Aorta (tissue), 5 donors: ENCODE measurements at places on chromosomes 16 and 17. TPM values are rescaled to one million over a fixed set of nuclear protein-coding genes. Genes with fewer than 3 reads are reported as not detected.

DNA sequence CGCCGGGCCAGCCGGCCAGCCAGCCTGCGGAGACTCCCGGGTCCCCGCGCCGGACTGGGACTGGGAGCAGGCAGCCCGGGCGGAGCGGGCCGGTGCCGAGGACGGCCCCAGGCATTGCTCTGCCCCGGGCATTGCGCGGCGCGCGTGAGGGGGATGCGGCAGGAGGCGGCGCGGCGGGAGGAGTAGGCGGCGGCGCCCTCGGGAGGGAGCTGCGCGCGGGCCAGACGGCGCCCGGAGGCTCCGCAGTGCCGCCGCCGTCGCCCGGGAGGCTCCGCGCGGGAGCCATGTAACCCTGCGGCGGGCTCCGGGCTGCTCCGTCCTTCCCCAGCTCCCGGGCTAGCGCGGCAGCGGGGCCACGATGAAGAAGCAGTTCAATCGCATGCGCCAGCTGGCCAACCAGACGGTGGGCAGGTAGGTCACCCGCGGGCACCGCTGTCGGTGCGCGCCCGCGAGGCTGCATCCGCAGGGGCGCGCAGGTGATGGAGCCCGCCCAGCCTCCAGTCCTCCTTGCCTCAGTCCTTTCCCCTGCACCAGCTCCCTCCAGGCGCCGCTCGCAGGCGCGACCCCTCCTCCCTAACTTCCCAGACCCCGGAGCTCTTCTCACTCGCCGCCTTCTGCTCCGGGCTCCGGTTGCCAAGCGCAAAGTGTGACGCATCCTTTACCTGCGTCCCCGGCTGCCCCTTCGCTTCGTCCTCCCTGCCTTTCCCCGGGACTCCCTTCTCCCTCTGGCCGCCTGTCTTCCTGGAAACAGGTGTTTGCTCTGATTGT, at the start of gene ARHGAP44:
TSS of gene ARHGAP44 (plus strand) at position 18 of the 768 bp plus-strand sequence. CDS start at position 359, 341 bp downstream.
- H3K27ac ChIP-seq, result peak within 1 kb of the TSS; percentile 61
- H3K4me3 ChIP-seq, result peak within 1 kb of the TSS; percentile 86
- no peaks in the 10 kb centered on the region for H3K27me3 ChIP-seq
- H3K4me1 ChIP-seq, result no peaks in the 10 kb centered on the region
- H3K36me3 ChIP-seq, result no peaks in the 10 kb centered on the region
- peak; percentile 74 for DNase-seq

The TLCD2 gene
- polyA plus RNA-seq, result 3.5 TPM

The PIK3R6 gene
- polyA plus RNA-seq, result 0.75 TPM

DNA sequence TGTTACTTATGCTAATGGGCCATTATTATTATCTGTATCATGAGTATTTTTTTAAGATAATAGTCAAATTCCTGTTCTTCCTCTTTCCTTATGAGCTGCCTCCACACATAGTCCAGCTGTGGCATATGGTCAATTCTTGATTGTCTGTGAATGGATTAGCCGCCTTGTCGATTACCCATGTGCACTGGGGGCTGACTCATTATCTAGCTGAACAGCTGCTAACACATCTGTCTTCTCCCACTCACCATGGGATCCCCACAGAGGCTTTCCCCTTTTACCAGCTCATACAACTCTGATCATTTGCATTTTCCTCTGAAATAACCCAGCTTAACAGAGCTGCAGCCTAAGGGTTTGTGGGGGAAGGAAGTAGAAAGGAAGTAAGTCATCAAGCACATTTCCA, 915.0 kb downstream of the CDH11 start:
- H3K4me1 ChIP-seq, result peaks cover 2% of the 10 kb centered on the region
- H3K36me3 ChIP-seq, result no peaks in the 10 kb centered on the region
- no peak overlapping the region for H3K27ac ChIP-seq
- H3K27me3 ChIP-seq, result no peaks in the 10 kb centered on the region

The ICAM2 gene
- 9.7 TPM for polyA plus RNA-seq

DNA sequence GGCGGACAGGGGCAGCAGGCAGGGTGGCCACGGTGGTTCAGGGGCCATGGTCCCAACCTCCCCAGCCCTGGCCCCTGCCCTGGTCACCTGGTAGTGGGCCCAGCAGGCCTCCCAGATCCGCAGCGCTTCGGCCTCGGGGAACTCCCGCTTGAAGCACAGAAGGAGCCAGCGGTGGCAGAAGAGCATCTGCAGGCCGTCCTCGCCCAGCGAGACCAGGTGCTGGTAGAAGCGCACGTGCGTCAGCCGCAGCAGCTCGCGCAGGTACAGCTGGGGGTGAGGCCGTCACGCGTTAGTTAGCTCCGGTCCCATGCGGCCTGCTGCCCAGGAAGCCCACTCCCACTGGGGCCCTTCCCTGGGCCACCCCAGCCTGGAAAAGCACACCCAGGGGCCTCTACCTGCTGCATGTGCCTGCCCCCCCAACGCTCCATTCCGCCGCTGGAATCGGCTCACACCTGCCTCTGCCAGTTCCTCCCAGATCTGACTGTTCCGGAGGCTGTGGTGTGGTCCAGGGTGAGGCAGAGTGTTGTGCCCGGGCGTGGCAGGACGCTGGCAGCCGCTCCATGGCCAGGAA, 90.8 kb downstream of the TBC1D16 start:
- H3K36me3 ChIP-seq, result peaks cover under 1% of the 10 kb centered on the region
- no peaks in the 10 kb centered on the region for H3K27me3 ChIP-seq
- H3K4me1 ChIP-seq, result no peaks in the 10 kb centered on the region
- peak; percentile 63 for DNase-seq

GRCh38 chr17:40843242-40843641, 20.8 kb upstream of the KRT10 start:
- peaks cover 1% of the 10 kb centered on the region for H3K27me3 ChIP-seq
- H3K4me3 ChIP-seq, result no peak overlapping the region
- H3K4me1 ChIP-seq, result no peaks in the 10 kb centered on the region

GRCh38 chr16:70725024-70725911, 39.4 kb upstream of the MTSS2 start:
- H3K4me3 ChIP-seq, result no peak overlapping the region
- H3K4me1 ChIP-seq, result no peaks in the 10 kb centered on the region
- no peaks in the 10 kb centered on the region for H3K27me3 ChIP-seq
- peak overlapping the region; percentile 18 for H3K27ac ChIP-seq

DNA sequence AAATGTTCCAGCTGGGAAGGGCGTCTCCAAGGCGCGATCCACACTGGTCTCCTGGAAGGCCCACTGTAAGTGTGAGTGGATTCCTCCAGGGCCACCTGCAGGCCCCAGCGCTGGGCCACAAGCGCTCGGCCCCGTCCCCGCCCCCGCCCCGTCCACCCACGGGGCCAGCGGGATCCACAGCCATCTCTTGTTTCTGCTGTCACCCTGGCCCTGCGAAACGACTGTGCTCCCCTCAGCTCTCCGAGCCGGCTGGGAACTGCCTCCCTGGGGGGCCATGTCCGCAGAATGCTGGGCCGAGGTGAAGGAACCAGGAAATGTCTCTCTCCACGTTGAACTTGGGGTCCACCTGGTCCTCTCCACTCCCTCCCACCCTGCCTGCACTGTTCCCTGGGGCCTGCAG, 1955.2 kb downstream of the TP53TG3F start:
- H3K27ac ChIP-seq, result no peak overlapping the region
- no peaks in the 10 kb centered on the region for H3K27me3 ChIP-seq
- no peaks in the 10 kb centered on the region for H3K4me1 ChIP-seq
- no peak overlapping the region for H3K4me3 ChIP-seq
- H3K36me3 ChIP-seq, result no peaks in the 10 kb centered on the region

GRCh38 chr16:86245351-86245750, 265.0 kb upstream of the FOXF1 start:
- no peak overlapping the region for H3K4me3 ChIP-seq
- no peak for DNase-seq
- no peak overlapping the region for H3K27ac ChIP-seq
- H3K27me3 ChIP-seq, result no peaks in the 10 kb centered on the region

GRCh38 chr17:17935321-17936271, 36.6 kb downstream of the TOM1L2 start:
- no peak overlapping the region for H3K4me3 ChIP-seq
- no peak overlapping the region for H3K27ac ChIP-seq
- no peaks in the 10 kb centered on the region for H3K36me3 ChIP-seq
- no peaks in the 10 kb centered on the region for H3K27me3 ChIP-seq
- peak; percentile 61 for DNase-seq
- peaks cover 8% of the 10 kb centered on the region for H3K4me1 ChIP-seq

- H3K27me3 ChIP-seq, result no peaks in the 10 kb centered on the region
- H3K36me3 ChIP-seq, result no peaks in the 10 kb centered on the region
- H3K4me3 ChIP-seq, result no peak overlapping the region
- H3K27ac ChIP-seq, result no peak overlapping the region
- H3K4me1 ChIP-seq, result no peaks in the 10 kb centered on the region
- DNase-seq, result no peak
Measured at GRCh38 chr17:40532520-40533253, 31.3 kb upstream of the TNS4 start.

DNA sequence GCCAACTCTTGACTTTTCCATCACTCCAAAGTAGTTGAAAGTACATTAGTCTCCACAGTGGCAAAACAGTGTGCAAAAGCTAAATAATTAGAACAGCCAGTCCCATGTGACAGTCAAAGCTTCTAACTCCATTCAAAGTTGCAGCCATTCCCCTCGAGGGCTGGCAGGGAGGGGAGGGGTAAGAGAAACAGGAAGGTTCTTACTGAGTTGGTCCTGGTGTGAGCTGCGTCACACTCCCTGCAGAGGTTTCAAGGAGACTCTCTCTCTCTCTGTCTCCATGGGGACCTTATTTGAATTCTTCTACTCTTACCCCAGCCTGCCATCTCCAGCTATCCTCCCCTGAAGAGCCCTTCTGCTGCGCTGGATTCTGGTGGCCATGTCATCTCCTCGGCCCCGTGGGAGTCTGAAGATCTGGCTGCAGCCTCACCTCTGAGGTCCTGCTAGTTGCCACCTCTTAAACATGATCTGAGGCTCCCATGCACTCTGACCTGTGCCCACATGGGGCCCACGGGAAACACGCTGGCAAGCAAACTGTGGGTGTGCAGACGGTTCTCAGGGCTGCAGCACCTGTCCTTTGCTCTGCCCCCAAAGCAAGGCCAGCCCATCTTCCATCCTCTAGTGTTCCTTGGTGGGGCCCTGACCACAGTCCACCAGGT, 23.3 kb upstream of the STH start:
- no peak for DNase-seq
- H3K4me3 ChIP-seq, result no peak overlapping the region
- H3K4me1 ChIP-seq, result no peaks in the 10 kb centered on the region
- H3K27me3 ChIP-seq, result no peaks in the 10 kb centered on the region

GRCh38 chr16:12240036-12240435, 263.5 kb downstream of the SNX29 start:
- H3K27ac ChIP-seq, result no peak overlapping the region
- H3K36me3 ChIP-seq, result no peaks in the 10 kb centered on the region
- H3K27me3 ChIP-seq, result no peaks in the 10 kb centered on the region
- no peaks in the 10 kb centered on the region for H3K4me1 ChIP-seq
- no peak for DNase-seq

- no peak overlapping the region for H3K27ac ChIP-seq
- H3K4me3 ChIP-seq, result no peak overlapping the region
- no peaks in the 10 kb centered on the region for H3K27me3 ChIP-seq
- H3K4me1 ChIP-seq, result no peaks in the 10 kb centered on the region
- DNase-seq, result no peak
- H3K36me3 ChIP-seq, result no peaks in the 10 kb centered on the region
Measured at GRCh38 chr17:48523010-48523409, 7.8 kb downstream of the HOXB1 start.

DNA sequence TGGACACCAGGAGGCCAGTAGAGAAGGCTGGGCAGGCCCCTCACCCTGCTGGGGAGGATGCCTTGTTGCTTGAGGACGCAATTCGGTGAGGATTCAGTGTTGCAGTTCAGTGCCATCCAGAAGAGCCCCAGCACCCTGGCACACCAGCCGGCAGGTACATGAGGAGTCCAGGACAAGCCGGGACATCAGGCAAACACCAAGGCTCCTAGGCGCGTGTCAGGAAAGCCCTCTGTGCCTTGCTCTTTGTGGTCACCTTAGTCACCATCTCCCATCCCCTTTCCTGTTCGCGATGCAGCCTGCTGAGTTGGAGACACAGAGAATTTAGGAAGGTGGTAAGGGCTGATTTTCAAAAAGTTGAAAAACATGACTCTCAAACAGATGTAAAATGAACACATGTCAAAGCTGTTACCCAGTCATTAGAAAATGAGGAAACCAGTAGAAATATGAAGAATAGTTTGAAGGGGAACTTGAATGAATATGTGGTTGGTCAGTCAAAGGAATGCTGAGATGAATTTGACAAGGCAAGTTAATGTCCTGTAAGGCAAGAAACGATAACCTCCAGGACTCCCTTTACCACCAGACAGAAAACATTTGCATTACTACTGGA, 2.3 kb upstream of the NCBP3 start:
- H3K27ac ChIP-seq, result no peak overlapping the region
- no peaks in the 10 kb centered on the region for H3K36me3 ChIP-seq
- no peaks in the 10 kb centered on the region for H3K27me3 ChIP-seq
- H3K4me1 ChIP-seq, result no peaks in the 10 kb centered on the region
- no peak for DNase-seq

DNA sequence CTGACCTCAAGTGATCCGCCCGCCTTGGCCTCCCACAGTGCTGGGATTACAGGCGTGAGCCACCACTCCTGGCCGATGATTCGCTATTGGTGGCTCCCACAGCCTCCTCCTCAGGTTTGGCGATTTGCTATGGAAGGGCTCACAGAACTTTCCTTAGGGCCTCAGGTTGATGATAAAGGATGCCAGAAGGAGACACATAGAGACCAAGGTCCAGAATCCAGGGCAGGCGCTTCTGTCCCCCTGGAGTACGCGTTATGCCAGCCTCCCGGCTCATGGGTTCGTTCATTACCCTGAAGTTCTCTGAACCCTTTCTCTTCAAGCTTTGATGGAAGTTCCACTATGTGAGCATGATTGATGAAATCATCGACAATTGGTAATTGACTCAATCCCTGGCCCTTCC, 19.9 kb downstream of the LGALS3BP start:
- H3K36me3 ChIP-seq, result no peaks in the 10 kb centered on the region
- H3K27me3 ChIP-seq, result no peaks in the 10 kb centered on the region

- no peaks in the 10 kb centered on the region for H3K27me3 ChIP-seq
- H3K4me1 ChIP-seq, result no peaks in the 10 kb centered on the region
- no peaks in the 10 kb centered on the region for H3K36me3 ChIP-seq
- H3K27ac ChIP-seq, result no peak overlapping the region
Measured at GRCh38 chr16:54405478-54405877, 118.9 kb upstream of the IRX3 start.

DNA sequence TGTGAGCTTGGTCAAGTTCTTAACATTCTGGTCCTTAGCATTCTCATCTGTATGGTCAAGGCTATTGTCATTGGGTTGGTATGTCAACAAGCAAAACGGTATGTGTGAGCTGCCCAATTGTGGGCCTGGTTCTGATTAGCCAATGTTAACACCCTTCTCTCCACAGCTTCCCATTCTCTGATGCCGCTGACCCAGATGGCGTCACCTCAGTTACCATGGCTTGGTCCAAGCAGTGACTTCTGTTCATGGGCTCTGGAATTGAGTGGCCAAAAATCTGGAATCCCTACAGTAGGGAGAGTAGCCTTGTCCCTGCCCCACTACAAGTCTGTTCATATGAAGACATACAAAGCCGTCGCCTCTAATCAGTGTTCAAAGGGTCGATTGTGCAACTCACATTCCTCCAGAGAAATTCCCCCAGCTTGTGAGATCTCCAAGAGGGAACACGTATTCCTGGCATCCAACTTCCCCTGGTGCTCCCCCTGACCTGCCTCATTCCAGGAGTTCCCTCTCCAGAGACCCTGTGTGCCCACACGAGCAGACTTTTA, 15.8 kb downstream of the TMEM98 start:
- H3K27ac ChIP-seq, result no peak overlapping the region
- H3K27me3 ChIP-seq, result no peaks in the 10 kb centered on the region
- H3K4me3 ChIP-seq, result no peak overlapping the region
